ENCODE measurements at places on chromosomes 6 and 20.

DNA sequence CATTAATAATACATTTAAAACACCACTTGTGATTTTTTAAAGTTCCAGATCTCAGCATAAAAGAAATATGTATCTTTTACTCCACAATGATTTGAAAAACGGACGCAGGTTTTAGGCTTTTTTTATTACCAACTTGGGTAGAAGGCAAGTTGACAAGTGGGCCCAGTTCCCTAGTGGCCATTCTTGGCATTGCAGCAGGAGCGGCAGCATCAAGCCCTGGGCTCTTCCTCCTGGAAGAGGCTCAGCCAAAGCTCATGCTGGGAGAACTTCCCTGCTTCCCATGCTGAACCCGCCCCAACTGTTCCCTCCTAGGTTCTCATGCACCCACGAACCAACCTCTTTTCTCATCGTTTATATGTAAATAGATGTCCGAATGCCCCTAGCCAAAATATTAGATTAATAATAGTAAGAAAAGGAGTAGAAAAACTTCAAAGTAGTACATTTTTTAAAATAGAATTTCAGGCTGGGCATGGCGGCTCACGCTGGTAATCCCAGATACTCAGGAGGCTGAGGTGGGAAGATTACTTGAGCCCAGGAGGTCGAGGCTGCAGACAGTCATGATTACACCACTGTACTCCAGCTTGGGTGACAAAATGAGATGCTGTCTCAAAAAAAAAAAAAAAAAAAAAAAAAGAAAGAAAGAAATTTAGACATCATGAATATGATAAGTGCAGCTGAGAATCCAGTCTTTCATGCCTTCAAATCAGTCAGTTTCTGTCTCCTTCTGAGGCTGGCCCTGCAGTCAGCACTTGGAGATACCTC is 18.2 kb upstream of the MYB start:
- DNase-seq = no peak

- no peak for DNase-seq
Measured at GRCh38 chr6:29183594-29183993, 12.9 kb downstream of the OR2J2 start.

GRCh38 chr20:32087070-32087469 is 22.4 kb upstream of the TM9SF4 start:
- no peak for DNase-seq

GRCh38 chr6:11876934-11877433 is 98.4 kb upstream of the ADTRP start:
- no peak for DNase-seq

GRCh38 chr20:3691306-3691705 is 9.5 kb upstream of the ADAM33 start:
- no peak for DNase-seq

DNA sequence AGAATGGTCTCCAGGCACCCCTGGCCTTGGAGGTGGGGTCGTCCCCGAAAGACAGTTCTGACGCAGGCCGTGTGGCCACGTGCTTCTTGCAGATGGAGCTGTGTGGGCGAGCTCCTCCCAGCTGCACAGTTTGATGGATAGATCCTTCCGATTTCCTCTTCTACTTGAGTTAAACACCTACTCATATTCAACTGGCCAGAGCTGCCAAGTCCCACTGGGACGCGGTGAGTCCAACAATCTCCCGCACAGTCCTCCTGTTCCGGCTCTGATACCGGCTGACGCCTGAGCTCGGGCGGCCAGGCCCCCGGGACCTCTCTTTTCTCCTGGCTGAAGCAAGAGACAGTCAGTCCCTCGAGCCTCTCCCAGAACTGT is 57.9 kb upstream of the DACT2 start:
- no peak for DNase-seq

DNA sequence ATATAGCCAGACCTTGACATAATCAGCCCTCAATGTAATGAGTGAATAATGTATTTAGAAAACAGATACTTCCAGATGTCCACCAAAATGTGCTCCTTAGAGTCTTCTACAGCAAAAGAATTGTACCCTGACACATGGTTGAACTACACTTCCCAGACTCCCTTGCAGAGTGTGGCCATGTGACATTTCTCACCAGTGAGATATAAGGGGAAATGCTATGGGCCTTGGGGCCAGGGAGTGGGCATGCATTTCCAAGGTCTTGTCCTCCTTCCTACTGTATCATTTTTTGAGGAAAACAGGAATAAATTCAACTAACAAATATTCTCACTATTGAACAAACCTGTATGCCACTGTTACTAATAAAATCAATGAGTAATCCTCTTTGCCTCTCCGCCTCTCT is 211.4 kb upstream of the SMLR1 start:
- peak; percentile 7 for DNase-seq

GRCh38 chr20:10970109-10970508 is 296.3 kb upstream of the JAG1 start:
- no peak for DNase-seq

DNA sequence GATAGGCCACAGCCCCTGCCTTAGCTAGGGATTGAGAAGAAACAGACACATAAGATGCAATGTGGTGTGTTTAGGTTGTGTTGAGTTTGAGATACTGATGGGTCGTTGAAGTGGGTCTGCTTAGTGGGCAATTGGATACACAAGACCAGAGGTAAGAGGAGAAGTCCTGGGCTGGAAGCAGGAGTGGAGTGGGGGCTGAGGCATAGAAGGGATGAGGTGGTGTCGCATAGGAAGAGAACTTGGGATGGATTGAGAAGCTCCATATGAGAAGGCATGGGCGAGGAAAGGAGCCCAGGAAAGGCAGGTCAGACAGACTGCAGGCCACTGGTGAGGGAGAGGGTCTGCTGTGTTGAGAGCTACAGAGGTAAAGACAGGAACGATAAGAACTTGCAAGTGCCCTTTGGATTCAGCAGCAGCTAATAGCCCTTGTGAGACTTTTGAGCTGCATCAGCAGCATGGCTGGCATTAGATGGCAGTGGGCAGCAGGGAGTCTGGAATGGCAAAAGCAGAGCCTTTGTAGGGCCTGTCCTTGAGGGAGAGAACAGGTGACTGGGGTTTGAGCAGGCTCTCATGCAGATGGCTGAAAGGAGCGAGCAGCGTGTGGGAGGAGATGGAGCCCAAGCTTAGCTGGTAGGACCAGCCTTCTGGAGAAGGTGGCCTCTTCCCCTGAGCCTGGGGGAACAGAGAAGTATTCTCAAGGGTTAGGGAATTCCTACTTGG is 33.2 kb downstream of the PLCG1 start:
- no peak for DNase-seq

GRCh38 chr20:60482221-60483008 is 524.2 kb downstream of the CDH26 start:
- DNase-seq = no peak

GRCh38 chr6:157181649-157182048 is 141.7 kb downstream of the TMEM242 start:
- DNase-seq = no peak

- no peak for DNase-seq
Measured at GRCh38 chr20:49637046-49637637, 69.2 kb upstream of the PTGIS start.

DNA sequence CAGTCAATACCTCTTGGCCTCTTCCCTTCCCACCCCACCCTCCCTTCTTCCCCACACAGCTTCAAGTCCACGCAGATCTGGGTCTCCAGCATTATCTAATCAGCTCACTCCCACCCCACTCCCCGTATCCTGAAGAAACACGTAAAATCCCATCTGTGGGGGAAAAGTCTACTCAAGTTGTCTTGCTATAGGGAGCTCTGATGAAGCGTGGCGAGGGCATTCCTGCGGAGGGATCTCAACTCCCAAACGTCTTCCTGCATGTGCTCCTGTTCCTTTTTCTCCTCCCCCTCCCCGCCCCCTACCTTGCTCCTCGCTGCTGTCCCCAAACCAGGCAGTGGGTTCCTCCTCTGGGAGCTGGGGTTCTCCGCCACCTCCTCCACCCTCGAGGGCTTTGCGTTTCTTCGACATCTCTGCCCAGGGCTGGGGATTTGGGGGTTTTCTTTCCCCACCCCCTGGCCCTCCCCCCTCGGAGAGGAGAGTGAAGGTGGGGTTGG is 181.8 kb downstream of the TBXT start:
- DNase-seq = no peak

DNA sequence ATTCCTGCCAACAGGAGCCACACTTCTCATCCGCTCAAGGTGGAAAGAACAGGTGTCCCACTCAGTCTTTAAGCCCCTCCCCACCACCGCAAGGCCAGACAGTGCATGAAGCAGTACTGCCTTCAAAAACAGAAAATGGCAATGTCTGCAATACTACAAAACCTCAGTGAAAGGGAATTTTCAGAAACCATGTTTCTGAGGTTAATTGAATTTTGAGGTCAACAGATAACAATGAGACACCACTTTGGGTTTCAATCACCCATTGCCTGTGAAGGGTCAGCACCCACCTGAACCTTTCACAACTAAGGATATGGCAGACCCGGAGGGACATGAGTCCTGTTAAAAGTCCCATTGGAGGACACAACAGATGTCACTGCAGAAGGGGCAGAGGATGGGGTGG is 13.0 kb downstream of the ZC3H12D start:
- DNase-seq = no peak

DNA sequence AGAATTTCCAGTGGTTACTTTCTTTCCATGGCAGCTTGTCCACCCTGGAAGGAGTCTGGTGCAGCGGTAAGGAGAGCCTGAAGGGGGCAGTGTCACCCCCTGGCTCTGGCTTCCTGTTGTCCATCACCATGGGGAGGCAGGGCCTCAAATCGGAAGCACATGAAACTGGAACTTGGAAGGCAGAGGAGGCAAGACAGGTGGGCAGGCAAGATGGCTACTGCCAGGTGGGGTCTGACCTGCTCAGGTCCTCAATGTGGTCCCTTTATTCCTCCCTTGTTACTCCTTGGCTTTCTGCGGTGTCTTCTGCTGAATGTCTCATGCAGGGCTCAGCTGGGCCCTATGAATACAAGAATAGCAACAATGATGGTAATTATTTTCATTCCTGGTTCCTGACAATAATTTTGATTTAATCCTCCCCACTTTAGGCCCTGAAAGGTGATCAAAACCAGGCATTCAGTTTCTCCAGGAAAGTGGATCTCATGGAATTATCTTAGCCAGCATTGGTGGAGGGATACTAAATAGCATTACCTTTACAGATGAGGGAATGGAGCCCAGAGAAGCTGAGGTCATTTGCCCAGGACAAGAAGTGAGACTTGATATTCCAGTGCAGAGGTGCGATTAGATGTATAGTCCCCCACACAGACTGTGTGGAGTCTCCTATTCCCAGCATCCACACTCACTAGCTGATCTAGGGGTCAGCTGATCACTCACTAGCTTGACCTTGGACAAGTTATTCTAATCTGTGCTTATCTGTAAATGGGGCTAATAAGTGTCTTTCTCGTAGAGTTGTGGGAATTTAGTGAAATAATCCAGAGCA is 17.6 kb upstream of the SNAI1 start:
- peak; percentile 73 for DNase-seq

DNA sequence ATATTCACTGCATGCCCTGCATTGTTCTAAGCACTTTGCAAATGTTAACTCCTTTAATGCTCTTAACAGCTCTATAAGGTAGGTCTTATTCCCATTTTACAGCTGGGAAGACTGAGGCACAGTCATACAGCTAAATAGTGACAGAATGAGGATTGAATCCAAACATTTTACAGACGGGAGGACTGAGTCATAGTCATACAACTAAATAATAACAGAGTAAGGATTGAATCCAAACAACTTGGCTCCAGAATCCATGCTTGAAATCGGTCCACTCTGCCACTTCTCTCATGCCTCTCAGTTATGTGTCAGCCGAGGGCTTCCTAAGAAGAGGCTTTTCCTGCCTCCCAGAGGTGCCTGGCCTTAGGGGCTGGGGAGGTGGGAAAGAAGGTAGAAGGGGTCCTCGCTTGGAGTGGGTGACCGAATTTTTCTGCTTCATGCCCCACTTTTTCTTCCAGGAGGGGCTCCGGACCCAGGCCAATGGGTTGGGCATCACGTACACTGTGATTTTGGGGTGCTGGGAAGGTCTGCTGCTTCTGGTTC is 137.4 kb upstream of the RNF24 start:
- DNase-seq = no peak

DNA sequence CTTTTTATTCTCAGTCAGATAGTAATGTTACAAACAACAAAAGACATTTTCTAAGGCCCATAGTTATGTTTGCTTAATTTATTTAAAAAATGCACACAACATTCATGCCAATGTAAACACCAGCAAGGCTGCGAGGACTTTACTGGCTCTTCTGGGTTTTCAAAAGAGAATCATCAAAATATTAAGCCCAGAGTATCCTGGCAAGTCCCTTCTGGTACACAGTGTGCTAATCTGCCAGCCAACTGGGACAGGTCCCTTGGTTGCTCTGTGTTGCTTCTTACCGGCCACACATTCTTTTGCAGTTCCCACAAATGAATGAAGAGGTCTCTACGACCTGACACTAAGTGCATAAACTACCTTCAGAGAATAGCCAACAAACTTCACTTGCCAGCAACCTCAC is 42.6 kb upstream of the SPDEF start:
- DNase-seq = no peak

- no peak for DNase-seq
Measured at GRCh38 chr6:123588546-123588895, 48.2 kb downstream of the TRDN start.

DNA sequence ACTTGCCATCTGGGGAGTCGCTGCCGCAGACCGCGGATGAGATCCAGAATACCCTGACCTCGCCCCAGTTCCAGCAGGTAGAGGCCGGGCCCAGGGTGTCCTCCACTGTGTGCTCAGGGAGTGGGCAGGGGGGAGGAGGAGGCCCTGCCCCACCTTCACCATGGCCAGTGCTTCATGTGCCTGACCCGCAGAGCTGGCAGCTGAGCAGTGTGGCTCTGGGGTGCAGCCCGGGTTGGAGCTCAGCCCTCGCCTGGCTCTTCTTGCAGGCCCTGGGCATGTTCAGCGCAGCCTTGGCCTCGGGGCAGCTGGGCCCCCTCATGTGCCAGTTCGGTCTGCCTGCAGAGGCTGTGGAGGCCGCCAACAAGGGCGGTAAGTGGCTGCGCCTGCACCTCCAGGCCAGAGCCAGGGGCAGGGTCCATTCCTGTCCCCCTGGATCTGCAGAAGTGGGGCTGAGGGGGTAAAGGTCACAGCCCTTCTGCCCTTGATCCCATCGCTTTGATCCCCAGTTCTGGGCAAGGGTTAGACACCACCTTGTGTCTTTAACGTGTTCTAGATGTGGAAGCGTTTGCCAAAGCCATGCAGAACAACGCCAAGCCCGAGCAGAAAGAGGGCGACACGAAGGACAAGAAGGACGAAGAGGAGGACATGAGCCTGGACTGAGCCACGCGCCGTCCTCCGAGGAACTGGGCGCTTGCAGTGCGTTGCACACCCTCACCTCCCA is 5.5 kb downstream of the ADRM1 start:
- DNase-seq = no peak

- no peak for DNase-seq
Measured at GRCh38 chr6:116373300-116373699, 2.6 kb downstream of the DSE start.

GRCh38 chr6:167567142-167568033 is 242.5 kb downstream of the TTLL2 start:
- no peak for DNase-seq

DNA sequence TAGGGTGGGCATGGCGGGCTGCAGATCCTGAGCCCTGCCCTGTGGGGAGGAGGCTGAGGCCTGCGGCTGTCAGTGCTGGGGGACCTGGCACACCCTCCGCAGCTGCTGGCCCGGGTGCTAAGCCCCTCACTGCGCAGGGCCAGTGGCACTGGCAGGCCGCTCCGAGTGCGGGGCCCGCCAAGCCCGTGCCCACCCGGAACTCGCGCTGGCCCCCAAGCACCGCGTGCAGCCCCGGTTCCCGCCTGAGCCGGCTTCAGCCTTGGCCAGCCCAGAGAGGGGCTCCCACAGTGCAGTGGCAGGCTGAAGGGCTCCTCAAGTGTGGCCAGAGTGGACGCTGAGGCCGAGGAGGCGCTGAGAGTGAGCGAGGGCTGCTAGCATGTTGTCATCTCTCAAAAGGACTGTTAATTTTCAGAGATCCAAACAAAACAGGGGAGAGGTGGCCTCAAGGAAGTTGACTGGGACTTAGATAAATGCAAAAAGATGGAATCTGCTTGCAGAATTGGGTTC is 74.5 kb upstream of the RBM24 start:
- no peak for DNase-seq

All from hematopoietic multipotent progenitor cell treated with erythropoietin and hydrocortisone succinate and interleukin-3 and kit ligand, for 6 days (in vitro differentiated cells).